Naive thymus-derived CD4-positive, alpha-beta T cell (primary cell): ENCODE measurements at places on chromosomes 4 and X.

DNA sequence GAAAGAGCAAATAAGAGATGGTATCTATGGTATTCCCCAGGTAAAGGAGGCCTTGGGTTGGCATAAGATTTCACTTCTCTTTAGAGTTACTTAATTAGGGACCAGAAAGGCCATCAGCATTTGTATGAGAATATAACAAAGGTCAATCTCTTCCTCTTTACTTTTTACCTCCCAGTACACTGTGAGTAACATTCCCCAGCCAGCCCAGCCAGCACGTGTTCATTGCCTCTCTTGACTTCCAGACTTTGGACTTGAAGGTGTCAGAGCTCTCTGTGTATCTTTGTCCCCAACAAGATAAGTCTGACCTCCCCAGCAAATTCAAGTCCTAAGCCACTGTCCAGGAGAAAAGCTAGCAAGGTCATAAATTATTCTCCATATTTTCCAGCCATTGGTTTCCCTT, 110.5 kb downstream of the AR start:
- no peak for DNase-seq

DNA sequence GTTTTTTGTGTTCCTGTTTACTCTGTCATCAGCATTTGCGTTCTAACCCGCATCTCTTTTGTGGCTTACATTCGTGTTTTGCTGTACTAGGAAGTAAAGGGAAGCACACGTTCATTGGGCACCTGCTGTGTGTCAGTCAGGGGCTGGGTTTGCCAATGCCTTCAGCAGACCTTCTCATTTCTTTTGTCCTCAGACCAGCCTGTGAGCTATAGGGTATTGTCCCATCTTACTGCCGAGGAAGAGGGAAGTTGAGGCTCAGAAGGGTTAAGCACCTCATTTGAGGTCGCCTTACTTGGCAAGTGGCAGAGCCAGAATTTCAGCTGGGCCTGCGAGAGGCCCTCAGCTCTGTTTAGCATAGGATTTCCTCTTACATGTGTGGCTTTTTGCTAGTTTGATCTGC, 8.7 kb downstream of the TBC1D14 start:
- DNase-seq: peak; percentile 61

- DNase-seq: no peak
Observed at GRCh38 chr4:66048861-66049260, 378.6 kb upstream of the EPHA5 start.

DNA sequence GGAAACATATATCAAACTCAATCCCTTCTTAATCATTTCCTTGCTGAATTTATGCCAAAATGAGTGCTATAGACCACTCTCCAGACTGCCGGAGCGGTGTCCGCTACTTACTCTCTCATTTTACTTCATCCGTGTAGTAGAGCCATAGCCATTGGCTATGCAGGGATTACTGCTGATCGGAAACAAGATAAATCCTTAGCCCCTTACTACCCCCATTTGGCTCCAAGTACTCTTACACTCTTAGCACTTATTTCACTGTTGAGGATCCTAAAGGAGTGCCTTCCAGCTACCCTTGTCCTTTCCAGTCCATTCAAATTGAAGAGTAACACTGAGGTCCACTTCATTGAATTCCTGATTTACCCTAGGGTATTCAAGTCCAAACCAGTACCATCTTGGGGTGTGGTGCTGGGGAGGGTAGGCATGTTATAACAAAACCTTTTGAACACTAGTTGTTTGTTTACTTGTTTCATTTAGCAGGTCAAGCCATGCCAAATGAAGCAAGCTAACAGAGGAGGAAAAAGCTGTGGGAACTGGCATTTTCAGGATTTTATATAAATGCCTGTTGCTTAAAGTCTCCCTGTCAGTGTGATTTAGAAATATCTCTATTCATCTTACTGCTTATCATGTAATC, 715.1 kb downstream of the FSTL5 start:
- no peak for DNase-seq
